ENCODE measurements at places on chromosomes 1 and 21.

DNA sequence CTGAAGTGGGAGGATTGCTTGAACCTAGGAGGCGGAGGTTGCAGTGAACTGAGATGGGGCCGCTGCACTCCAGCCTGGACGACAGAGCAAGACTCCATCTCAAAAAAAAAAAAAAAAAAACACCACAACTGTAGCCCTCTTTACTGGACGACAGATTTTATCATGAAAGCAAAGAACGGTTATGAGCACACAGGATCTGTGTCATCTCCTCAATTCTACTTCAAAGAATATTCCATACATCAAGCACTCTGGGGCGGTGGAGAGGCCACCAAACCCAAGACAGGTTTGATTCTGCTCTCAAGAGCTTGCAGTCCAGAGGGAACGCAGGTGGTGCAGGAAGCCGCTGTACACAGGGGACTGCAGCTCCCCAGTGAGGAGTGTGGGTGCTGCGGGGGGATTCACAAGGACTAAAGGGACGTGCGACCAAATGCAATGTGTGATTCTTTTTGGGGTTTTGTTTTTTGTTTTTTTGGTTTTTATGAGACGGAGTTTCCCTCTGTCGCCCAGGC, 110.1 kb downstream of the SPSB1 start:
- DNase-seq, result no peak

DNA sequence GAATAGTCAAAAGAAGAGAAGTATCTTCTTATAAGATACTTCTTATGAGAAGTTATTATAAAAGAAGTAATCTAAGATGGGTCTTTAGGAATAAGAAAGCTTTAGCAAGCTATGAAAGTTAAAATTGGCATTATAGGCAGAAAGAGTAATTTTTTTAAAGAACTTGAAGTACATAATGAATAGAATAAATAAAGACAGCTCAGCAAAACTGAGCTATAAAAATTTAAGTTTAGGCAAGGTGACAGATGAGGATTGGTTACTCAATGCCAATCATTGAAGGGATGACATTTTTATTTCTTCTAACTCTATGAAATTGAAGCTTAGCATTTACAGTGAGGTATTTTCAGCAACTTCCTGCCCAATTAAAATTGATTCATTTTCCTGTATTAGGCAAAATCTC, 966.8 kb downstream of the BRINP3 start:
- no peak for DNase-seq

- no peak for DNase-seq
Observed at GRCh38 chr1:22350171-22350923, 101.3 kb upstream of the ZBTB40 start.

DNA sequence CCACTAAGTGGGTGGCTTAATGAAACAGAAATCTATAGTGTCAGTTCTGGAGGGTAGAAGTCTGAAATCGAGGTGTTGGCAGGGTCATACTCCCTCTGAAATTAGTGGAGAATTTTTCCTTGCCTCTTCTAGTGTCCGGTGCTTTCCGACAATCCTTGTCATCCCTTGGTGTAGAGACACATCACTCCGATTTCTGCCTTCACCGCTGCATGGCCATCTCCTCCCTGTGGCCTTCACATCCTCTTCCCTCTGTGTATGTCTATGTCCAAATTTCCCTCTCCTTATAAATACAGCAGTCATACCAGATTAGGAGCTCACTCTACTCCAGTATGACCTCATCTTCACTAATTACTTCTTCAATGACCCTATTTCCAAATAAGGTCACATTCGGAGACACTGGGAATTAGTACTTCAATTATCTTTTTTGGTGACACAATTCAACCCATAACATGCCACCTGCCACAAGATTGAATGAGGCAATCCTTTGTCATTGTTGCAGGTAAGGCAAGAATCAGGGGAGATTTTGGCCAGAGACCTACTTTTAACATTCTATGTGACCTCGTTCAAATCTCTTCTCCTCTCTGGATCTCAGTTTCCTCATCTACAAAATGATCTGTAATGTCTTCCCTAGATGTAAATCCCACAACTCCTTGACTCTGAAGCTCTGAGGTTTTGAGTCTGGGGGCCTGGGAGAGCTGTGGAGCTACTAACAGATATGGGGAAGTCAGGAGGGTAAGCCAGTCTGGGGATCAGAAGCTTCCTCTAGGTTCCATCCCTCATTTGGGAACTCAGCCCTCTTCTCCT, 16.1 kb downstream of the NAV1 start:
- DNase-seq, result no peak
